ENCODE measurements at places on chromosomes 12 and 14.
A peak's percentile ranks its signal among the peaks of the same experiment; 100 is the strongest.

DNA sequence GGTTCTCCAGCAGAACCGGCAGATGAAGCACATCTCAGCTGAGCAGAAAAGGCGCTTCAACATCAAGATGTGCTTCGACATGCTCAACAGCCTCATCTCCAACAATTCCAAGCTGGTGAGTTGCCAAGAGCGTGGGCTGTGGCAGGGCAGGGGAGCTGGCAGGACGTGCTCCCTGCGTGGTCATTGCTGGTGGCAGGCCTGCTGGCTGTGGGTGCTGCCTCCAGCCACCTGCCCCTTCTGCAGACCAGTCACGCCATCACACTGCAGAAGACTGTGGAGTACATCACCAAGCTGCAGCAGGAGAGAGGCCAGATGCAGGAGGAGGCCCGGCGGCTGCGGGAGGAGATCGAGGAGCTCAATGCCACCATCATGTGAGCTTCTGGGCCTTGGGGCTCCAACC is 35.8 kb downstream of the IL31 start:
- no peak for DNase-seq

DNA sequence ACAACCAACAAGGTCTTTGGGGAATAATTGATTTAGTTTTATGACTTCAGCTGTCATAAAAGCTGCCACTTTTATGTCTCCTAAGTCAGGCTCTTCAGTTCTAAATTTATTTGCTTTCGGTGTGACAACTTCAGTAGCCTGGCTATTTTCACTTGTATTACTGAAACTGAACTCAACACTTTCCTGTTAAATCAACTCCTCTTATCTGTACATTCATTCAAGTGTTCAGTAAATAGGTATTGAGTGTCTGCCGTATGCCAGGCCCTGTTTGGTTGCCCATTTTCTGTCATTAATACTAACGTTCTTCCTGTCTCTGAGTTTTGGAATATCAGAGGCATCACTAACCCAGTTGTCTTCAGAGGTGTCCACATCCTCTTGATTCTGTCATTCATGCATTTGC is 7.5 kb downstream of the UTP20 start:
- DNase-seq: no peak

GRCh38 chr12:93226361-93226760 is 151.4 kb upstream of the NUDT4 start:
- no peak for DNase-seq

- DNase-seq: no peak
Measured at GRCh38 chr12:49794021-49794420, 34.2 kb downstream of the NCKAP5L start.

DNA sequence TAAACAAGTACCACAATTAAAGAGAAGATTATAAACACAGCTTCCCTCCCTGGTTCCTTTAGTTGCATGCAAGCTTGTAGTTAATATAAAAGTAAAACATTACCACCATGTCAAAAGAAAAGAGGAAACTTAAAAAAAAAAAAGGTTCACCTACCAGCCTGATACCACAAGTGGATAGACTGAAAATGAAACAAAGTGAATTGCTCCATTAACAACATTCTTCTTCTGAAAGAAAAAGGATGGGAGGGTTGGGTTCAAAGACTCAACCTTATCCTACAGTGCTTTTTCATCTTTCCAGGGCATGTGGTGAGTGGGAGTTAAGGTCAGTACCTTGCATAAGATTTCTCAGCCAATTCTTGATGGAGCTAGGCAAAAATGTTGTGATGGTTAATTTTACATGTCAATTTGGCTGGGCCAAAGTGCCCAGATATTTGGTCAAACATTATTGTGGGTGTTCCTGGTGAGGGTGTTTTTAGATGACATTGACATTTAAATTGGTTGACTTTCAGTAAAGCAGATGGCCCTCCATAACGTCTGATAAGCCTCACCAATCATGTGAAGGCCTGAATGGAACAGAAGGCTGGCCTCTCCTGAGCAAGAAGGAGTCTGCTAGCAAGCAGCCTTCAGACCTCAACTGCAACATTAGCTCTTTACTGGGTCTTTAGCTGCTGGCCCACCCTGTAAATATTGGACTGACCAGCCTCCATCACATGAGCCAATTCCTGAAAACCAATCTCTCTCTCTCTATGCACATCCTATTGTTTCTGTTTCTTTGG is 28.8 kb downstream of the VCPKMT start:
- DNase-seq: peak; percentile 68

GRCh38 chr12:56520048-56520447 is 1.6 kb upstream of the RBMS2 start:
- no peak for DNase-seq

DNA sequence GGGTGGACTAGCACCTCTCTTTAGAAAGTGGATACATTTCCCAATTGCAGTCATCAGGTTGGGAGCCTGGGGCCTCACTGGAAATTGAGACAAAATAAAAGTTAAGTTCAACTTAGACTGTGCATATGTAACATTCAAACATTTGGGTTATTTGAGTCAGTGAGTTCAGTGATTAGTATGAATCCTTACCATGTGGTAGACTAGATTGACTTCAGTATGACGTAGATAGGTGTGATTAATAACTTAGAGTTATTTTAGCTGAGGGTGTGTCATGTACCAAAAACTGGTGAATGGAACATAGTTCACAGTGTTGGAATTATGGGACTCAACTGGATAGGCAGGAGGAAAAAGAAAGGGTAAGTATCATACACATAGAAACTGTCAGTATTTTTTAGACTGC is 8.0 kb upstream of the SSTR1 start:
- DNase-seq: no peak

DNA sequence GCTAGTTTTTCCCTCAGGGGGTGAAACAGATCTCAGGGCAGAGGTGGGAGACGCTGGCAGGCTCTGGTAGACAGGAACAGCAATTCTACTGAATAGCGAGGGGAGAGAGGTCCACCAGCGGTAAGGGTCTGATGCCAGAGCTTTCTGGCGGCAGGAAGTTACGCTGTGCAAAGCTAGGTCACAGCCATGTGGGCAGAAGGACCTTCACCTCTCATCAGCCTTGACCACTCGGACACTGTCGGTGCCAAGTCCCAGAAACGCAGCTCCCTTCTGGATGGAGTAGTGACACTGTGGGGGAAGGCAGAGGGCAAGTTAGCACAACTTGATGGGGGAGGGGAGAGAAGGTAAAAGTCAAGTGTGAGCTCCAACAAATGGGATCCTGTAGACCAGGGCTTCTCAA is 10.3 kb upstream of the ZNF740 start:
- DNase-seq: no peak

DNA sequence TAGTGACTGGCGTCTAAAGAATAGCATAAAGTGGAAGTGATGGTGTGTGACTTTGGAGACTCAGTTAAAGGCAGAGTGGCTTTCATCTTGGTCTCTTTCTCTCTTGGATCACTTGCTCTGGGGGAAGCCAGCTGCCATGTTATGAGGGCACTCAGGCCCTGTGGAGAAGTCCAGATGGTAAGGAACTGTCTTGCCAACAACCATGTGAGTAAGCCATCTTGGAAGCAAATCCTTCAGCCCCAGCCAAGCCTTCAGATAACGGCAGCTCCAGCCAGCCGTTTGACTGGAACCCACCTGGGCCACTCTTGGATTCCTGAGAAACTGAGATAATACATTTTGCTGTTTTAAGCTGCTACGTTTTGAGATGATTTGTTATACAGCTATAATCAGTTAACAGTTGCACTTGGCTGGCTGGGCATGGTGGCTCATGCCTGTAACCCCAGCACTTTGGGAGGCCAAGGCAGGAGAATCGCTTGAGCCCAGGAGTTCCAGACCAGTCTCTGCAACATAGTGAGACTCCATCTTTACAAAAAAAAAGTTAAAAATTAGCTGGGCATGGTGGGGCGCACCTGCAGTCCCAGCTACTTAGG is 7.7 kb upstream of the LRRC23 start:
- no peak for DNase-seq

DNA sequence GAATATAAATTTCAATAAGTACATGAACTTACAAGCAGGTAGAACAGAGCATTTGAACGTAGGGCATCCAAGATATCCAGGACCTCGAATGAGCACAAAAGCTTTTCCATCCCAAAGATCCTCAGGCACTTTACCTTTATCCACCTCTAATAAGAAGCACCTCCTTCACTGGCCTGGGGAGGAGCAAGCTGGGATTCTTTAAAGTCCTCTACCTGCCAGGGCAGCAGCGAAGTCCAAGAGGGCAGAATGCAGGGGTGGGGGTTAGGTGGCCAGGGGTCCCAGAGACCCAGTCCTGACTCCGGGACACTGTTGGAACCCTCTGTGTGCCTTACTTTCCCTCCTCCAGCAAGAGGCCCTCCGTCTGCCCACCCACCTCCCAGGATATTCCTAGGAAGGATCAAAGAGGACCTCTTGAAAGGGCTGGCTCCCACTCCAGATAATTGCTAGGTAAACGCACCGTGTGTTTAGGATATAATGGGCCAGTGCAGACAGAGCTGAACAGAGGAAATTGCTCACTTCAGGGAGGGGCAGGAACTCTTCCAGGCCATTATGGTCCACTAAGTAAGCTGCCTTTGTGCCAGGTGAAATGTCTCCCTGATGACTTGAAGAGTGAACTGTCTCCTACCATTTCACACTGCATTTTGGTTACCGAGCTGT is 68.1 kb downstream of the TTC9 start:
- no peak for DNase-seq

DNA sequence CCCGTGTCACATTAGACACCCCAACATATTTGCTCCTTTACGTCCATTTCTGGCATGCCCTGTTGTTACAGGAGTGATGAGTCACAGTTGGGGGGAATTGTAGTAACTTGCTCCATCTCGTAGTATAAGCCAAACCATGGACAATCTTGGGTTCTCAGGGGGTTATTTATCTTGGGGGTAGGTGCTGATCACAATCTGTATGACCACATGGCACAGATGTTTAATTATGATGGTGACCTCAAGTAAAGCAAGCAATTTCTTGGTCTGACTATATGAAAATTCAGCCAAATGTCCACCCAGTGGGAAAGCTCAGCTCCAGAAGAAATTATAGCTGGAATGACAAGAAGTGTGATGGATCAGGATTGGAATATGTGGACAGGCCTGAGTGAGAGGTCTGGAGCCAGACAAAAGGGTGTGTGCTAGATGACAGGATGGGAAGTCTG is 32.1 kb upstream of the STON2 start:
- no peak for DNase-seq

- no peak for DNase-seq
Measured at GRCh38 chr14:22509751-22510300, 79.2 kb downstream of the DAD1 start.

- no peak for DNase-seq
Measured at GRCh38 chr12:50634379-50634778, 129.5 kb upstream of the ATF1 start.

DNA sequence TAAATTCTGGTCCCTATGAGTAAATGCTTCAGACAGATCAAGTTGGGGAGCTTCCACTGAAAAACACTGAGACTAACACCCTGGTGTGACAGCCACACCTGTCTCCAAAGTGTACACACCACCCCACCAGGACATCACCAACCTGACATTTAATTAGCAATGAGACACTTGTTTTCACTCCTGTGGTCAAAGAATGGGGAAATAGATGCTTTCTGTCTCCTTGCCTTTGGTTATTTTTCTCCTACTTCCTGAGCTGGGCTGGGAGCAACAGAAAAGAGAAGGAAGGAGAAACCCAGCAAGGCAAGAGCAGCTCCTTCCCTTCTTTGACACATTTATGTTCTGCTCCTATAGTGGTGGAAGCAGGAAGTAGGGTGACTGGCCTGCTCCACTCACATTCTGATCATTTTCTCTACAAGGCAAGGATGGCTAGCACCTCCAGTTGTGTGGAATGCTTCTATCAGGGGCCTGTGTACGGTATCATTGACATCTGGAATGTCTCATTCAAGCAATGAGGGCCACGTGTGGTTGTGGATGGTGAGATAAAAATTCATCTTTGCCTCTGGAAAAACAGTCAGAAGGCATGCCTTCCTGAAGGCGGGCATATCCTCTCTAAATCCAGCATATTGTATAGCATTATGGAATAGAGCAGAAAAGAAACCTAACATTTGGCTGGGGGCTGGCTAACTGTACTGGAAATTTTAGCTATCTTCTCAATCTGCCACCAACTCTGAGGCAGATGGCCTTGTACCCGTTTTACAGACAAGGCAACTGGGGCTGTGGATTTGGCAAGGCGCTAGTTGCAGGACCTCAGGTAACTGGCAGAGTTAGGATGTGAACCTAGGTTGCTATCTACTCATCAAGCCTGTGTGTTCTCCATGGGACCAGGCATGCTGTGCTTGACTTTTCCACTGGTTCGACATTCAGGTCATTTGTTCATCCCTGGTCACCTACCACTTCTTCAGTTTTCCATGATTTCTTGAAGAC is 24.8 kb upstream of the LGALS3 start:
- DNase-seq: no peak

DNA sequence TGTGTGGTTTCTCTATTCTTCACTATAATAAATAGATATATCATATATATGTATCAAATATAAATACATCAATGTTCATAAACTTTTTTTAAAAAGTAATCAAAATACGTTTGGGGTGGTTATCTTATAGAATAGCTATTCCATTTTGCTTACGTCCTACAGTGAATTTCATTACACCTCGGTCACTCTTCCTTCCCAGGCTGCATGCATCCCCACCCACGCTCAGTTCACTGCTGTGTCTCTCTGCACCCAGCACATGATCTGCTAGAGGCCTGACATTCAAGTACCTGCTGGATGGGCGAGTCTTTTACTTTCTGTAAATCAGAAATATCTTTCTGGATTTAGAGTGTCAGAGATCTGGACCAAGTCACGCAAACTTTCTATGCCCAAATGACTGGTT is 3.6 kb downstream of the STX2 start:
- DNase-seq: no peak

- no peak for DNase-seq
Measured at GRCh38 chr14:104099096-104100041, 13.9 kb downstream of the ASPG start.

DNA sequence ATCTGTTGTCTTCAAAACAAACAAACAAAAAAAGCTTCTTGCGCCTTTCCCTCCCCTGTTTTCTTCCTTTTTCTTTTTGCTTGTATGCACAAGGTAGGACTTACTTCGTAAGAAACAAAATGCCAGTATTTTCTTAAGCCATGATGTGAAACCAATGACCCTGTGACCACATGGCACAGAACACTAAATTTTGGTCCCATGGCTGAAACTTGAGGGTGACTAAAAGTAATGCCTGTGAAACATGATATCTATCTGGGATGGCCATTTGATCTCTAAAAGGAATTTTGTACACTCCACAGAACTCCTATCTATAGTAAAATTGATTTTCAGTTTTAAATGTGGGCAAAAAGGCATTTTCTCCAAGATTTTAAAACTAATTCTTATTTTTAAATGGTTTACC is 63.6 kb downstream of the PAPOLA start:
- DNase-seq: no peak

DNA sequence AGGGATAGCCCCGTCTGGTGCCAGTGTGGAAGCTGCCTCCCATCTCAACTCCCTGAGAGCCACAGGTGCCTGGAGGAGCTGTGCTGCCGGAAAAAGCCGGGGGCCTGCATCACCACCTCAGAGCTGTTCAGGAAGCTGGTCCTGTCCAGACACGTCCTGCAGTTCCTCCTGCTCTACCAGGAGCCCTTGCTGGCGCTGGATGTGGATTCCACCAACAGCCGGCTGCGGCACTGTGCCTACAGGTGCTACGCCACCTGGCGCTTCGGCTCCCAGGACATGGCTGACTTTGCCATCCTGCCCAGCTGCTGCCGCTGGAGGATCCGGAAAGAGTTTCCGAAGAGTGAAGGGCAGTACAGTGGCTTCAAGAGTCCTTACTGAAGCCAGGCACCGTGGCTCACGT is 25.5 kb upstream of the P2RX4 start:
- DNase-seq: no peak
